ENCODE measurements at places on chromosomes 3 and 15. TPM values are rescaled to one million over a fixed set of nuclear protein-coding genes. Genes with fewer than 3 reads are reported as not detected.

The HAPLN3 gene
- 2.8 TPM for polyA plus RNA-seq

The GOLGA6L26 gene
- polyA plus RNA-seq, result not detected

The CCDC14 gene
- polyA plus RNA-seq, result 72.5 TPM

The DCBLD2 gene
- polyA plus RNA-seq, result 15.7 TPM

The TTLL13 gene
- polyA plus RNA-seq, result 0.33 TPM

The CTXN2 gene
- polyA plus RNA-seq, result 0.10 TPM

The SLCO3A1 gene
- polyA plus RNA-seq, result 5.1 TPM

The HESX1 gene
- 1.5 TPM for polyA plus RNA-seq

The SAMMSON gene
- 0.09 TPM for polyA plus RNA-seq

The SPTBN5 gene
- polyA plus RNA-seq, result 1.7 TPM

The VEPH1 gene
- polyA plus RNA-seq, result 0.63 TPM

The CCNL1 gene
- polyA plus RNA-seq, result 255 TPM

The SKOR1 gene
- polyA plus RNA-seq, result 0.28 TPM

The PRSS50 gene
- 3.1 TPM for polyA plus RNA-seq

The GPR171 gene
- polyA plus RNA-seq, result 2.5 TPM

The FAH gene
- polyA plus RNA-seq, result 57.6 TPM

The CHMP2B gene
- polyA plus RNA-seq, result 65.6 TPM

The PDZRN3 gene
- polyA plus RNA-seq, result 40.7 TPM

The GOLGA6A gene
- 0.15 TPM for polyA plus RNA-seq

The CACNA2D2 gene
- polyA plus RNA-seq, result 7.5 TPM

The LRTM1 gene
- polyA plus RNA-seq, result 0.25 TPM

The PPP2R3A gene
- polyA plus RNA-seq, result 7.4 TPM

The LOXL1 gene
- 8.5 TPM for polyA plus RNA-seq

The DUOXA1 gene
- 0.15 TPM for polyA plus RNA-seq

The GHRL gene
- polyA plus RNA-seq, result 19.9 TPM

The RAB7A gene
- 198 TPM for polyA plus RNA-seq

The ARL13B gene
- polyA plus RNA-seq, result 7.9 TPM

The C2CD4A gene
- 3.6 TPM for polyA plus RNA-seq

The SYNPR gene
- 0.87 TPM for polyA plus RNA-seq

The VPS18 gene
- 19.5 TPM for polyA plus RNA-seq

The CCR2 gene
- polyA plus RNA-seq, result 1.3 TPM

The CCR4 gene
- 0.37 TPM for polyA plus RNA-seq

The ADAMTS9 gene
- 15.4 TPM for polyA plus RNA-seq

The OR5K3 gene
- not detected for polyA plus RNA-seq

The SEMA3B gene
- 87.0 TPM for polyA plus RNA-seq

The RTP3 gene
- polyA plus RNA-seq, result not detected

The XRN1 gene
- polyA plus RNA-seq, result 36.5 TPM

The OR5K2 gene
- 0.40 TPM for polyA plus RNA-seq

The LIPH gene
- 6.9 TPM for polyA plus RNA-seq

The CLSTN2 gene
- polyA plus RNA-seq, result 1.8 TPM

The TPRG1 gene
- polyA plus RNA-seq, result 0.64 TPM

The COMMD4 gene
- 79.9 TPM for polyA plus RNA-seq

The GABRR3 gene
- not detected for polyA plus RNA-seq

The FANCD2OS gene
- not detected for polyA plus RNA-seq

The TMEM40 gene
- polyA plus RNA-seq, result 0.10 TPM

The CD86 gene
- polyA plus RNA-seq, result 3.3 TPM

The AHSG gene
- 1.8 TPM for polyA plus RNA-seq

The IL5RA gene
- polyA plus RNA-seq, result 0.28 TPM

The FSTL1 gene
- polyA plus RNA-seq, result 190 TPM

The RGMA gene
- polyA plus RNA-seq, result 12.5 TPM
